NCI-H187 (cell line): ENCODE measurements at places on chromosomes 3 and 15.

- DNase-seq: no peak
Measured at GRCh38 chr3:13133471-13133981, 60.3 kb upstream of the IQSEC1 start.

GRCh38 chr3:134460965-134461364 is 24.8 kb downstream of the ANAPC13 start:
- DNase-seq: no peak

GRCh38 chr3:8001712-8002111 is 499.9 kb upstream of the LMCD1 start:
- no peak for DNase-seq

- no peak for DNase-seq
Measured at GRCh38 chr15:68503791-68504680, 72.1 kb upstream of the ITGA11 start.

DNA sequence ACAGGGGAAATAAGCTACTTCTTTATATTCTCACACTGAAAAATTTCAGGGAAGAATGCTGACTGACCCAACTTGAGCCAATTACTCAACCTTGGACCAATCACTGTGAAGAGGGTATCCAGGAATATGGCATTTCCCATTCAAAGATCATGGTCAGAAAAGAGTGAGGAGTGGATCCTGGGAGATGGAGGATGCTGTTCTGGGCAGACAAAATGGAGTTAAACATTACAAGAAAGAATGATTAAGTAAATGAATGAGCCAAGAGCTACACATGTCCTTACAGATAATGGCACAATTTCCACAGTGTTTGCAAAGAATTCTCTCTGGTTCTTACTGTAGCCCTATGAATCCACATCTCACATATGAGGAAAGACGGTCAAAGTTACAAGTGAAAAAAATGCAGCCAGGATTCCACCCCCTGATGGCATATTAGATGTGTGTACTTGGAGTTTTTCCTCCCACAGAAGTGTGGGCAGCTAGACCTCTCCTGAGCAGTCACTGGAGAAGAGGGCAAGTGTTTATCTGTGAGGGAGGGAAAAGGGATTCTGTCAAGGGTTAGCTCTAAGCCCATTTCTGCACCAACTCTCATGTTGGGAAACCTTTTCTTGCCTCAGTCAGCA is 33.8 kb downstream of the AMOTL2 start:
- no peak for DNase-seq

DNA sequence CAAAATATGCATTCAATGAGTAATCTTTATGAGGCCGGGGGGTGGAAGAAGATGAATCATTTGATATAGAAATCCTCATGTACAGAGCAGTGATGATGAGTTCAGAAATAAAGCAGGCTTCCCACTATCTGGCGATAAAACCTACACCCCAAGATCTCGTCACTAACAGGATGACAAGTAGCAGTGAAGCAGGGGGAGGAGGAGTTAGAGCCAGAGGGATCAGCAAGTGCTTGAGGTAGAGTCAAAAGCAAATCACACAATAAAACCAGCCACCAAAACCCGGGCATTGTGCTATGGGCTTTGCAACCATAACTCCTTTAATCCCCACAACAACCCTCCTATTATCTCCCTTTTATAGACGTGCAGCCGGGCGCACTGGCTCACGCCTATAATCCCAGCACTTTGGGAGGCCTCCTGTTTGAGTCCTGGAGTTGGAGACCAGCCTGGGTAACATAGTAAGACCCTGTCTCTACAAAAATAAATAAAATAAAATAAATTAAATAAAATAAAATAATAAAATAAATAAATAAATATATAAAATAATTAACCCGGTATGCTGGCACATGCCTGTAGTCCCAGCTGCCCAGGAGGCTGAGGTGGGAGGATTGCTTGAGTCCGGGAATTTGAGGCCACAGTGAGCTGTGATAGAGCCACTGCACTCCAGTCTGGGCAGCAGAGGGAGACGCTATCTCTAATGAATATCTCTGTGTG is 53.0 kb downstream of the STARD5 start:
- no peak for DNase-seq

DNA sequence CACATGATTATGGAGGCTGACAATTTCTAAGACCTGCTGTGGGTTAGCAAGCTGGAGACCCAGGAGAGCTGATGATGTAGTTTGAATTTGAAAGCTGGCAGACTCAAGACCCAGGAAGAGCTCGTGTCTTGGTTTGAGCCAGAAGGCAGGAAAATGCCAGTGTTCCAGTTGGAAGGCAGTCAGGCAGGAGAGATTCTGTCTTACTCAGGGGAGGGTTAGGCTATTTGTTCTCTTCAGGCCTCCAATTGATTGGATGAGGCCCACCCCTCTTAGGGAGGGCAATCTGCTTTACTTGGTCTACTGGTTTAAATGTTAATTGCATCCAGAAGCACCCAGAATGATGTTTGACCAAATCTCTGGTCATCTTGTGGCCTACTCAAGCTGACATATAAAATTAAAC is 40.4 kb upstream of the IGF2BP2 start:
- DNase-seq: no peak

- DNase-seq: no peak
Measured at GRCh38 chr15:57635300-57635909, 43.7 kb downstream of the MYZAP start.

GRCh38 chr15:89809093-89809786 is 5.4 kb downstream of the ANPEP start:
- no peak for DNase-seq

GRCh38 chr3:56197259-56197965 is 270.9 kb downstream of the ERC2 start:
- DNase-seq: no peak

DNA sequence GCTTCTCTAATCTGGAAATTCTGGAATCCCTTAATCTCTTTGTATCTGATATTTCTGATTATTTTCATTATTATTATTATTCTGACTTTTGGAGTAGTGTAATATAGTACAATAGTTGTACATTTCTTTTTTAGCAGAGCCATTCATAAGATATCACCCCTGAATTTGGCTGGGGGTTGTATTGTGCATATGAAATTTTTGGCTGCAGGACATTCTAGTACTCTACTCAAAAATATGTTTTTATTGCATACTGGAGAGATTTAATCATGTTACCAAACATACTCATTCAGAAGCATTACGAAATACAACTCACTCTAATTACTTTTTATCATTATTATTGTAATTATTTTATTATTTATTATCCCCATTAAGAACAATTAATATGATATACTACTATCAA is 589.7 kb upstream of the KCNMB2 start:
- DNase-seq: no peak

DNA sequence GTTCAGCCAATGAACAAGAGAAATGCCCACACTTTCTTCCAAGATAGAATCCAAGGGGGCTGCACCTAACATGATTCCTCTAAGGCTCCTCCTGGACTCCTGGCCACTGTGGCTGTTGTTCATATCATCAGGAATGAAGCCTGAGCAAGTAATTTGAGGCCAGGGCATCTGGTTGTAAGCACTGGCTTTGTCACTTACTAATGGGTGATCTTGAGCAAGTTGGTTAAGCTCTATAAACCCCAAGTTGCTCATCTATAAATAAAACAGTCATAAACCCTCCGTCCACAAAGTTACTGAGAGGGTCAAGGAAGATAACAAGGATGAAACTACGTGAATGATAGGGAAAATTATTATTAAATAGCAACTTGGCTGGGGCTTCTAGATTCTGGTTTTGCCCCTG is 58.3 kb downstream of the CDC25A start:
- no peak for DNase-seq

DNA sequence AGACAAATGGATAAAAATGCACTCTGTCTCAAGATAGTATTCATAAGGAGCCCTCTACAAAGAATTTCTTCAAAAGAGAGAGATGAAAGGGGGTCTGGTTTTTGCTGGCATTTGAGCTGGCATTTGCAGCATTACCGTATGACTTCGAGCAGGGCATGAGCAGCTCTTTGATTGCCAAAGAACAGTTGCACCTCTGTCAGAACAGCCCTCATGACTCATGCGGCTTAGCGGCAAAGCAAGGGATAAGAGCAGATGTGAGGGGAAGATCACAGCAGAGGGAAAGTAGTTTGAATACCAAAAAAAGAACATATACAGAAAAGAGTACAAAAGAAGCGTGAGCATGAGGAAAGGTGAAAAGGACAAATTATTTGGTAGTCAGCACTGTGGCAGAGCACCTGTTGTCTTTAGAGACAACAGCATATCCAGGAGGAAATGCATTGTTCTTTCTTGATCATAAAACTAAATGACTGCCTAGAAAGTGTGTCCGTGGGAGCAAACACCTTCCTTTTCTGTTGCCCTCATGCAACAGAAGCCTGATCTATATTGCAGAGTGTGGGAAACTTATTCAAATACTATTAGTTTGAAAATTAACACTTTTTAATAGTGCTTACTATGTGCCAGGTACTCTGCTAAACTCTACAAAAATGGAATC is 80.5 kb upstream of the SLC24A5 start:
- no peak for DNase-seq

DNA sequence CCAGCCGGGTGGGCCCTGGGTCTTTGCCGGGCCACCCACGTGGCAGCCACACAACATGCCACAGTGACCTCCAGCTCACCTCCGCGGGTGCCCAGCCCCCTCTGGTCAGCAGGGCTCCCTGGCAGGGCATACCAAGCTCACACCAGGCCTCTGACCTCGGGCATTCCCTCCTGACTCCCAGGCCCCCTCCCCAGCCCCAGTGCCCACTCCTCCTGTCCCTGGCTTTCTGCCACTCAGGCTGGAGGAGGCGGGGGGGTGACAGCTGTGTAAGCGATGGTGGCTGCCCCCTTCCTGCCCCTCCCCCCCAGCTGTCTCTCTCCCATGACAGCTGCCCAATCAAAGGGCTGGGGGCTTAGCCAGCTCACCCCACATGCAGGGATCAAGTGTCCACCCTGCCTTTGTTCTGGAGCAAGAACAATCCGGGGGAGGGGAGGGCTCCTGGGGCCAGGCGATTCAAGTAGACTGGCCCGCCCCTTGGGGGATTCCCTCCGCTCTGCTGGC is 3.3 kb downstream of the PCBP4 start:
- no peak for DNase-seq

DNA sequence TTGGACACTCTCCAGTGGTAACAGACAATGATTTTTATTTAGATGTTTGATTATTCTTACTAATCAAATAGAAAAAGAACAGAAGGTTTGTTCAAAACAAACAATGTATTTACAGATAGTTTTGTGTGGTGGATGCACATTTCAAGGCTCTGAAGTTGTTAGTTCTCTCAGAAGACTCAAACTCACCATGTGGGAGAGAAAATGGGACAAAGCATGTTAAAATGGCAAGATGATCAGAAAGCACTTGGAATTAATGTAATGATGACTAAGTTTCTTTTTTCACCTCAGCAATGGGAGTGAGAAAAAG is 450.5 kb upstream of the KCNMB2 start:
- no peak for DNase-seq

DNA sequence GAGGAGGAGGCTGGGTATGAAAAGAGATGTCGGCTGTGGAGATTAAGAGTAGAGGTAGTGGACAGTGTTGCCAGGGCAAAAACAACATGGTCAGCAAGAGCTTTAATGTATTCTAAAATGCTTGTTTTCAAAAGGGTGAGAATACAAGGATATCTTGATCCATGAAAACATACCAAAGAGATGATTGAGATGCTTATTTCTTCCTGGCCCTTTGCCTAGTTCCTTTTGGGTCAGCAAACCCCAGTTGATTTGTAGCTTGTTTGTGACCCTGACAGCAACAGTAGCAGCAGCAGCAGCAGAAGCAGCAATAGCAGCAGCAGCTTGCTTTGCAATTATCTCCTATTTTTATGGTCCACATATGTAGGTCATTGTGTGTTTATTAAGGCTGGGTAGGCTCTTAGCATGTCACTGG is 337.3 kb downstream of the LPP start:
- DNase-seq: no peak

GRCh38 chr3:31917303-31918005 is 63.6 kb downstream of the OSBPL10 start:
- no peak for DNase-seq

DNA sequence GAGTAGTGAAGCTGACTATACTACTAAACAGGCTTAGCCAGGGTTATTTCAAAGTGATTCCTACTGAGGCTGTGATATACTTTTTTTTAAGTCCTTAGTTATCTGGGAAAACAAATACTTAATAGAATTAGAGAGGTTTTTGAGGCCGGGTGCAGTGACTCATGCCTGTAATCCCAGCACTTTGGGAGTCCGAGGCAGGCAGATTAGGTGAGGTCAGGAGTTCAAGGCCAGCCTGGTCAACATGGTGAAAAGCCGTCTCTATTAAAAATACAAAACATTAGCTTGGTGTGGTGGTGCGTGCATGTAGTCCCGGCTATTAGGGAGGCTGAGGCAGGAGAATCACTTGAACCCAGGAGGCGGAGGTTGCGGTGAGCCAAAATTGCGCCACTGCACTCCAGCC is 34.2 kb downstream of the PRTG start:
- no peak for DNase-seq

DNA sequence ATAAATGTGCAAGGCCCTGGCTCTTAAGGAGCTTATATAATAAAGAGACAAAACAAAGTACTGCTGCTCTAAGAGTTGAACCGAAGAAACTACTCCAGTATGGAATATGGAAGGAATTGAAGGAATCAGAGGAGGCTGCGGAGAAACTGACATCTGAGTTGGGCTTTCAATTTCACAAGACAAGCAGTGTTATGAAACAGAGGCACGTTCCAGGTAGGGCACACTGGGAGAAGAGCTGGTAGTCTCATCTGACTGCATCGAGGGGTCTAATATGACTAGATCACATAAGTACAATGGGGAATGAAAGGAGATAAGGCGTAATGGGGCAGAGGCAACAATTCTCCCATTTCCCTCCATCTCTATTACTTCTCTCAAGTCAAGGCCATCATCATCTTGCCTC is 68.3 kb upstream of the CDAN1 start:
- DNase-seq: no peak

GRCh38 chr3:107633327-107634098 is 110.8 kb downstream of the BBX start:
- no peak for DNase-seq

- no peak for DNase-seq
Measured at GRCh38 chr3:178676942-178677790, 140.9 kb downstream of the KCNMB2 start.

DNA sequence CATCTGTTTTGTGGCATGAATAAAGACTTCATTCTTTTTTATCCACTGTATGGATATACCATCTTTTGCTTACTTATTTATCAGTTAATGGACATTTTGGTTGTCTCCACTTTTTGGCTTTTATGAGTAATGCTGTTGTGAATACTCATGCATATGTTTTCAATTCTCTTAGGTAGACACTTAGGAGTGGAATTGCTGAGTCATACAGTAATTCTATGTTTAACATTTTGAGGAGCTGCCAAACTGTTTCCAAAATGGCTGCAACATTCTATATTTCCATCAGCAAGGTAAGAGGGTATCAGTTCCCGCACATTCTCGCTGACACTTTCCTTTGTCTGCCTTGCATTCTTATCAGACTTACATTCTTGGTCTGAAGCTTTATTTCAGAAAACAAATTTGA is 191.1 kb downstream of the WNT5A start:
- DNase-seq: no peak
